Neural progenitor cell (in vitro differentiated cells): ENCODE measurements at places on chromosomes 2 and 18. TPM values are rescaled to one million over a fixed set of nuclear protein-coding genes. Genes with fewer than 3 reads are reported as not detected.
A peak's percentile ranks its signal among the peaks of the same experiment; 100 is the strongest.

BOLL gene
- total RNA-seq, result not detected in 2 replicates

RAD51AP2 gene
- 0.31 and 1.2 TPM in 2 replicates for total RNA-seq

DNPEP gene
- 36.6 and 120 TPM in 2 replicates for total RNA-seq

OSGEPL1 gene
- 29.6 and 51.5 TPM in 2 replicates for total RNA-seq

GYPC gene
- 3.4 and 9.1 TPM in 2 replicates for total RNA-seq

LYPD1 gene
- 5.3 and 6.0 TPM in 2 replicates for total RNA-seq

TYMS gene
- total RNA-seq, result 60.3 and 86.9 TPM in 2 replicates

REG3G gene
- total RNA-seq, result not detected in 2 replicates

KCNJ3 gene
- 0.26 and 0.77 TPM in 2 replicates for total RNA-seq

AGFG1 gene
- total RNA-seq, result 84.8 and 96.4 TPM in 2 replicates

KCNE4 gene
- not detected in 2 replicates for total RNA-seq

DNA sequence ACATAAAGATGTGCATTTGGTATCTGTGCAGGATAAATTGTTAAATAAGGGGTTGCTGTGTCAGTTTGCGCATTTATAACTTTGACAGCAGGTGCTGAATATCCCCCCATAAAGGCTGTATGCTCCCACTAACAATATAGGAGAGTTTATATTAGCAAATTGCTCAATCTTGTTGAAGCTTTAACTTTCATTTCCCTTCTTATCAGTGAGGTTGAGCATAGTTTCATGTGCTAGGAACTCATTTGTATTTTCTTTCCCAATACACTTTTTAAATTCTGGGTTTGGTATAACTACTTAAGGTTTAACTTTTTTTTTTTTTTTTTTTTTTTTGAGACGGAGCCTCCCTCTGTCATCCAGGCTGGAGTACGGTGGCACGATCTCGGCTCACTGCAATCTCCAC, 89.0 kb downstream of the FAM117B start:
- no peak overlapping the region for H3K27ac ChIP-seq
- DNase-seq, result no peak
- peaks cover 4% of the 10 kb centered on the region for H3K36me3 ChIP-seq
- H3K4me3 ChIP-seq, result no peak overlapping the region
- H3K4me1 ChIP-seq, result no peaks in the 10 kb centered on the region

GRCh38 chr2:203671876-203672275, 34.6 kb upstream of the CD28 start:
- no peak for DNase-seq
- H3K27ac ChIP-seq, result no peak overlapping the region
- no peaks in the 10 kb centered on the region for H3K4me1 ChIP-seq

GRCh38 chr18:25736516-25736915, 353.9 kb downstream of the SS18 start:
- H3K27me3 ChIP-seq, result peaks cover 16% of the 10 kb centered on the region
- H3K36me3 ChIP-seq, result no peaks in the 10 kb centered on the region
- peaks cover 60% of the 10 kb centered on the region for H3K4me1 ChIP-seq
- no peak overlapping the region for H3K4me3 ChIP-seq

DNA sequence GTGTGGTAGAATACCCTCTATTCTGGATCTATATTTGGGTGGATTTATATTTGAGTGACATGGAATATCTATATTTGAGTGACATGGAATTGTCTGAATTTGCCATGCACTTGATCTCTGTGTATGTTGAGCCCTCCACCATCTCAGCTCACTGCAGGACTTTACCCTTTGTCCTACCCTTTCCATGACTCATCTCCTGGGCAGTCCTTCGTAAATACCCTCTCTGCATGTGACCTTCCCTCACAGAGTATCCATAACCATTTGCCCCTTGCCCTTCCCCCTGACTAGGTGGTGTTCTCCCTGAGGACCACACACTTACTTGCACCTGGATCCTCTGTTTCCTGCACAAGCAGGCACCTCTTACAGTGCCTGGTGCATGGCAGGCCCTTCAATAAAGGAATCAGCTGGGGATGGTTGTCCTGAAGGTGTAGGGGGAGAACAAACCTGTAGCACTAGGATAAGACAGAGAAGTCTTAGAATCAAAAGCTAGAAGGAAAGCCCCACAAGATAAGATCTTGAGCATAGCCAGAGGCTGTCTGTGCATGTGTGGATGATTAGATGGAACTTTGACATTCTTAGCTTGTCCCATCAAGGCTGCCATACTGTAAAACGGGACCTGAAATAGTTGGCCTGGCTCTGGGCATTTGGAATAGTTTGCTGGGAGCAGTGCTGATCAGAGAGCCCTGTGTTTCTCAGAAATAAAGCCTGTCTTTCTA, 230.4 kb downstream of the FHOD3 start:
- DNase-seq, result no peak
- H3K4me3 ChIP-seq, result no peak overlapping the region
- H3K4me1 ChIP-seq, result peaks cover 10% of the 10 kb centered on the region
- no peaks in the 10 kb centered on the region for H3K36me3 ChIP-seq
- no peak overlapping the region for H3K27ac ChIP-seq

- DNase-seq, result no peak
- no peaks in the 10 kb centered on the region for H3K4me1 ChIP-seq
- no peaks in the 10 kb centered on the region for H3K27me3 ChIP-seq
- no peak overlapping the region for H3K27ac ChIP-seq
- no peaks in the 10 kb centered on the region for H3K36me3 ChIP-seq
- no peak overlapping the region for H3K4me3 ChIP-seq
Measured at GRCh38 chr18:49167084-49167483, 216.3 kb upstream of the SMAD7 start.

DNA sequence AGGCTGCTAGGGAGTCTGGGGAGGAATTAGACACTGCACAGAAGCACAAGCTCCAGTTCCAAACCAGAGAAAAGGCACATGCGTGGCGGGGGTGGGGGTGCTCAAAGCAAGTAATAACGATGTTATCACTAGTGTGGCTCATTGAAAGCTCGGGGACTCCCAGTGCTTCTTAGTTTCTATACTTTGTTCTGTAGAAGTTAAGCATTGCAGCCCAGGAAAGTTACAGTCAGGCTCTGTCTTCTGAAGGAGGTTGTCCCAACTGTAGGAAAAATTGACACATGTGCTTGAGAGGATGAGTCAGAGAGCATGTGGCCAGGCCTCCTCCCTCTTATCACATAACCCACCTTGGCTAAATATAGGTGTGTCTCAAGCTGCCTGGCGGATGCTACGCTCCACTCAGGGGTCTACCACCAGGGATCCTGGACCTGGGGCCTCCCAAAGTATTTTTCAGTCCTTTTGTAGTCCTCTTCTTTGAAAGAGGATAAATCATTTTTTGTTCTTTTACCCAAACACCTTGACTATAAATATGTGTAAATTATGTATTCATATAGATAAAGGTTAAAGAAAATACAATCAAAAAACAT, 3.8 kb downstream of the GALNT5 start:
- peaks cover 36% of the 10 kb centered on the region for H3K4me1 ChIP-seq
- no peak for DNase-seq
- no peak overlapping the region for H3K4me3 ChIP-seq
- H3K27me3 ChIP-seq, result no peaks in the 10 kb centered on the region
- no peaks in the 10 kb centered on the region for H3K36me3 ChIP-seq

- H3K27ac ChIP-seq, result no peak overlapping the region
- peaks cover 6% of the 10 kb centered on the region for H3K4me1 ChIP-seq
- DNase-seq, result no peak
- H3K4me3 ChIP-seq, result no peak overlapping the region
Measured at GRCh38 chr2:65382776-65383357, 49.5 kb downstream of the SPRED2 start.

- H3K27ac ChIP-seq, result peak overlapping the region; percentile 99
- peaks cover 48% of the 10 kb centered on the region for H3K27me3 ChIP-seq
- peaks cover 40% of the 10 kb centered on the region for H3K4me1 ChIP-seq
- H3K36me3 ChIP-seq, result no peaks in the 10 kb centered on the region
- H3K4me3 ChIP-seq, result peak overlapping the region; percentile 100
- peak; percentile 74 for DNase-seq
Measured at GRCh38 chr18:25350489-25351251, 1.3 kb downstream of the ZNF521 start.

- H3K4me1 ChIP-seq, result peaks cover 2% of the 10 kb centered on the region
- no peak for DNase-seq
- H3K27ac ChIP-seq, result no peak overlapping the region
- no peaks in the 10 kb centered on the region for H3K36me3 ChIP-seq
Measured at GRCh38 chr2:11154016-11154922, 998 bp upstream of the SLC66A3 start.

DNA sequence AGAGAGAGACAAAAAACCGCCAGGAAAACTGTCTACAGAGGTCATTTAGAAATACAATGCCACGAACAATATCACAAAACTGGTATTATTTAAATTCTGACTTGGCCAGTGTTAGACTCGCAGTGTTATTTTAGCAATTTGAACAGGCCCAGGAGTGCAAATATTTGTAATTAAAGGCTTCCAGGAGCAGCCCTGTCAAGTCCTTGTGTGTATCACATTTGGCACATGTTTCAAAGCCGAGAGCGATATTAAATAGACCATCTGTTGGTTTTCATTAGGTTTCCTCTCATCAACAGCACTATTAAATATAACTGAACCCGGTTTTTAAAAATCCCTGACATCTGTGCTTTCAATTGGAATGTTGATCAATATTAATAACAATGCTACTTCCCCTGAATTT, 656.9 kb downstream of the TSN start:
- H3K27ac ChIP-seq, result no peak overlapping the region
- no peaks in the 10 kb centered on the region for H3K36me3 ChIP-seq
- no peaks in the 10 kb centered on the region for H3K4me1 ChIP-seq
- no peaks in the 10 kb centered on the region for H3K27me3 ChIP-seq

DNA sequence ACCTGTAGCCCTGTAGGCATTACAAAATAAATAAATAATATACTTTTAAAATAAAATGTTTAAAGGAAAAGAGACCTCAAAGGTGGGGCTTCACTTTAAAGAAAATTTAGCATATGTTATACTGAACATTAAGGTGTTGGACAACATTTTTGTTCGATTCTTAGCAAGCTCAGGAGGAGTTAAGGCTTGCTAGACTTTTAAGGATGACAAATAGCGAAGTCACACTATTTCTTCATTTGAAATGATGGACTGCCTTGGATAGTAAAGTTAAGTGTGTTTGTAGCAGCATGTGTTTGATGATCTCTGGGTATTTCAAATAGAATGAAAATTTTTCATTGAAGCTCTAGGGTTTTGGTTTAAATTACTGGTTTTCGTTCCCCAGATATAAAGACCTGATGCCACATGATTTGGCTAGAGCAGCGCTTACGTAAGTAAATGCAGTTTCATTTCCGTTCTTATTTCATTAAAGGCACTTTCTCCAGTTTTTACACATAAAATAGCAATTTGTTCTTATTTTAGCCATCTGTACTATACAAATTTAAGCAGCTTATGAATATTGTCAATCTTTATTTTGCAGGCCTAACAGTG, 24.9 kb downstream of the HADHB start:
- no peak for DNase-seq
- H3K4me1 ChIP-seq, result no peaks in the 10 kb centered on the region
- H3K27ac ChIP-seq, result no peak overlapping the region
- H3K36me3 ChIP-seq, result no peaks in the 10 kb centered on the region

DNA sequence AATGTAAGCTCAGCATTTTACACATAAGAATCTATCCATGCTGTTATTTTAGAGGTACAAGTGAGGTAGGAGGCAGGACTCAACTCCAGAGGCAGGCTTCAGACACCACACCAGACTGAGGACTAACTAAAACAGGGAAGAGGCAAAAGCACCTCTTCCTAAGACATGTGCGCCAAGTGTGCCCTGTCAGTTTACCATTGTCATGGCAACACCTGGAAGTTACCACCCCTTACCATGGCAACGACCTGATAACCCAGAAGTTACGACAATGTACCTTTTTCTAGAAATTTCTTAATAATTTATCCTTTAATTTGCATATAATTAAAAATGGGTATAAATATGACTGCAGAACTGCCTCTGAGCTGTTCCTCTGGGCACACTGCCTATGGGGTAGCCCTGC, 160.1 kb downstream of the FAM124B start:
- no peaks in the 10 kb centered on the region for H3K4me1 ChIP-seq
- H3K27me3 ChIP-seq, result no peaks in the 10 kb centered on the region
- H3K4me3 ChIP-seq, result no peak overlapping the region
- no peaks in the 10 kb centered on the region for H3K36me3 ChIP-seq
- no peak for DNase-seq

DNA sequence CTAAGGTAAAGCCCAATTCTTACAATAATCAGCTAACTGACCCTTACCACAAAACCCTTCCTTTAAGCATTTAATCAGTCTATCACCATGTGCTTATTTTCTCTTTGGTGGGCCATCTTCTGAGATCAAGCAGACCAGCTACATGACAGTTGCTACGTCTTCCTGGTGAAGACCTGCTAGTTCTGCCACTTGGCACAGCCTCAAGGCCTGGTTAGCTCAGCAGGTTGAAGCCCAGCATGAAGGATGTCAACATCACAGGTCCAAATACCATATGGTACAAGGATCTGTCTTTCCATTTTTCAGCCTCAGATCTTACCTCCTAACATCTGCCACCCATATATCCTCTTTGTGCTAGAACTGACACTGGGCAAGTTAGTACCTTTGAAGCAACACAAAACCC, 636.9 kb downstream of the LRP1B start:
- H3K36me3 ChIP-seq, result no peaks in the 10 kb centered on the region
- no peak for DNase-seq
- no peaks in the 10 kb centered on the region for H3K27me3 ChIP-seq
- H3K4me3 ChIP-seq, result no peak overlapping the region
- H3K27ac ChIP-seq, result no peak overlapping the region

GRCh38 chr2:8403876-8404275, 278.0 kb upstream of the ID2 start:
- no peaks in the 10 kb centered on the region for H3K36me3 ChIP-seq
- H3K4me1 ChIP-seq, result no peaks in the 10 kb centered on the region
- no peak overlapping the region for H3K27ac ChIP-seq
- DNase-seq, result no peak

GRCh38 chr2:235162082-235162836, 210.4 kb downstream of the SH3BP4 start:
- no peaks in the 10 kb centered on the region for H3K36me3 ChIP-seq
- H3K27me3 ChIP-seq, result no peaks in the 10 kb centered on the region
- H3K4me3 ChIP-seq, result no peak overlapping the region
- no peak for DNase-seq
- H3K27ac ChIP-seq, result no peak overlapping the region
- peaks cover 13% of the 10 kb centered on the region for H3K4me1 ChIP-seq

DNA sequence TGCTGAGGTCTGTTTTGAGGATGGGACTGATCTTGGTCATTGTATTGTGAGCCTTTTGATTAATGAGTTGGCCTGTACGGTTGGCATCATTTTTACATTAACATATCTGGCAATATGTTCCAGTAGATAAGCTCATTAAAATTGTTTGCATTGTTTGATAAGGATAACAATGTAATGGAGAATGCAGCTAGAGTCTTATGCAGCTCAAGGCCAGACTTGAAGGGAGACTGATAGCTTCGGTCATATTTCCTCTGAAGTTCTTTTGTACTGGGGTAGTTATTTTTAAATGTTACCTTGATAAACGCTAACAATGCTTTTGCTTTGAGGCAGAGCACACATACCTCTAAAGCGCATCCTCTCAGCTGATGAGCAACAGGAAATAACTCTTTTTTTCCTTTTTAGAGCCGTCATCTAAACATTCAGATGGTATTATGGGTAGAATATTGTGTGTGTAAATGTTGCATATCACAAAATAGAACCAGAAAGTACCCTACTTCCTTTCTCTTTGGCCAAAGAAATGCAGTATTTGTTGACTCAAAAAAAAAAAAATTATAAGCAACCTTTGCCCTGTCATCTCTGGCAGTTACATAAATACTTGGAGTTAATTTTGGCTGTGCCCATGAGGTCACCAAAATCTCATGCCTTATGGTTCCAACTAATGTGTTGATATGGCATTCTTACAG, 1.3 kb downstream of the MAPRE2 start:
- H3K4me3 ChIP-seq, result peak overlapping the region; percentile 66
- peaks cover 44% of the 10 kb centered on the region for H3K4me1 ChIP-seq
- no peaks in the 10 kb centered on the region for H3K36me3 ChIP-seq
- H3K27me3 ChIP-seq, result no peaks in the 10 kb centered on the region
- no peak for DNase-seq
- no peak overlapping the region for H3K27ac ChIP-seq
